ENCODE measurements at places on chromosomes 2 and 18.
A peak's percentile ranks its signal among the peaks of the same experiment; 100 is the strongest.

DNA sequence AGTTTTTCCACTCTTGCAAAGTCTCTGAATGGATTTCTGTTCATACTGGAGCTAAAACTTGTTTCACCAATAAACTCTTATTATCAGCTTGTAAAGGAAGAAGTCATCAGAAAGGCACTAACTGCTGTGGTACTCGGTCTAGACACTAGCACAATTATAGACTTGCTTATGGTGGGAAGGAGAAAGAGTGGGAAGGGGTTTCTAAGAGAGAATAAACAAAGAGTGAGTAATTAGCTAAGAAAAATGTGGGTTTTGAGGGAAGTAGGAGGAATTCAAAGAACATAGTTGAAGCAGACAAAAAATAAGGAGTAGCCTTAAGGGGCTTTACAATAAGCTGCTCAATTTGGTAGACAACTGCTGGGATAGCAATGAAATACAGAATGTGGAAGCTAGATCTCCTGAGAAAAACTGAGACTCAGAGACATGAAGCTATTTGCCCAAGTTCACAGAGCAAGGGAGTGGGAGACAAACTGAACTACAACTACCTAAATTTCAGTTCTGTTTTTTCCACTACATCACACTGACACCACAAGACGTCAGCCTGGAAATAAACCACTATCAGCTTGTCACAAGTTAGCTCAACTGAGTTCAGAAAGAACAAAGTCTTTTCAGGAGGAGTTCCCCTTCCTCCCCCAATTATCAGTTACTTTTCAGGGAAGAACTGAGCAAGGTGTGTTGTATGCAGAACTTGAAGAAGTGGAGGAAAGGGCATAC is 59.7 kb downstream of the MAP4K3 start:
- peak; percentile 73 for DNase-seq

- DNase-seq, result no peak
Observed at GRCh38 chr2:218834685-218835084, 3.1 kb upstream of the PRKAG3 start.

GRCh38 chr18:75317703-75318102 is 107.1 kb downstream of the TSHZ1 start:
- DNase-seq, result no peak

- no peak for DNase-seq
Observed at GRCh38 chr2:120262150-120262549, 9.5 kb downstream of the RALB start.

GRCh38 chr2:194104687-194105086 is 1552.3 kb upstream of the SLC39A10 start:
- no peak for DNase-seq

DNA sequence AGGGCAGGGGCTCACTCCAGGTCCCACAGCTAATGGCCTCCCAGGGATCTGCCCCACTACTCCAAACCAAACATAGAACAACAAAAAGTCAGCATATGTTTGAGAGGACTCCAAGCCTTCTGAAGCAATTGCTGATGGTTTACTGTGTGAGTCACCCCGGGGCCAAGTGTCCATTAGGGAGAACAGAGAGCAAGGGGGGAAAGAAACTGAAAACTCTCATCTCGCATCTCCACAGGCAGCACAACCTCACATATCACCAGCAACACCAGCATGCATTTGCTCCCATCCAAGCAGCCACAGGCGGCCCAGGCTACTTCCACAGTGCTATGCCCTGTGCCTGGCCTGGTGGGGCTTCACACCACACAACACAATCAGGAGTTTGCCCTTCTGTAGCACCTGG is 39.1 kb downstream of the CYRIA start:
- peak; percentile 67 for DNase-seq

- peak; percentile 39 for DNase-seq
Observed at GRCh38 chr18:32552421-32553030, 81.8 kb upstream of the GAREM1 start.

DNA sequence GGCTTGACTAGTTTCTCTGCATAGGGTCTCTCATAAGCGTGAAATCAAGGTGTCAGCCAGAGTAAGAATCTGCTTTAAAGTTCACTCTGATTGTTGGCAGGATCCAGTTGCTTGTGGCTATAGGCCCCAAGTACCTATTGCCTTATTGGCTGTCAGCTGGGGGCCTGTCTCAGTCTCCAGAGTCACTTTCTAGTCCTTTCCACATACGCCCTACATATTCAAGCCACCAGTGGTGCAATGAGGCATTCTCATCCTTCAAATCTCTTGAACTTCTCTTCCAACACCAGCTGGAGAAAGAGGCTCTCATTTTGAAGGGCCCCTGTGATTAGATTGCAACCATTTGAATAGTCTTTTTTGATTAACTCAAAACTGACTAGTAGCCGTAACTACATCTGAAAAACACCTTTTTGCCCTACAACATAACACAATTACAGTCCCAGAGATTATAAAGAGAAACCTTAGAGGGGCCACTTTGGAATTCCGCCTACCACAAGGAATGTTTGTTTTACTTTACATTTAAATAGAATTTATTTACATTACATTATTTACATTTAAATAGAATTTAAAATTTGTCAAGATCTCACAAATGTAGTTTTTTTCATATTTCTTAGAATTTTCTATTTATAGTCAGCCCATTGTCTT is 520.1 kb downstream of the DSC3 start:
- no peak for DNase-seq

GRCh38 chr2:36052819-36053218 is 302.8 kb upstream of the CRIM1 start:
- no peak for DNase-seq

GRCh38 chr2:59046401-59047372 is 805.6 kb upstream of the FANCL start:
- DNase-seq, result no peak

DNA sequence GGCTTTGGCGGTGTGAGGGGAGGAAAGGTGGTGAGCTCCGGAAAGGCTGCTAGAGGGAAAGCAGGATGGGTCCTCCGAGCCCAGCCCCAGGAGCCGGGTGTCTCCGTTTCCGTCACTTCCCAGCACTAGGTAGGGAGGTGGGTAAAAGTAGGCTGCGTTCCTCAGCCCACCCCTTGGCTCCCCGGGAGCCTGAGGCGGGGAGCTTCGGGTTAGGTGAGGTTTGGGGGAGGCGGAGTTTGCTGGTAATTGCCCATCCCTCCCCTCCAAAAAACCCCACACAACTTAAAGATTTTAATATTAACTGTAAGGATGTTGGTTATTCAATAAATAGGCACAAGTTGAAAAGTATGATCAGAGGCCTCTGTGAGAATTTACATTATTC is 552 bp upstream of the ATF2 start:
- no peak for DNase-seq

DNA sequence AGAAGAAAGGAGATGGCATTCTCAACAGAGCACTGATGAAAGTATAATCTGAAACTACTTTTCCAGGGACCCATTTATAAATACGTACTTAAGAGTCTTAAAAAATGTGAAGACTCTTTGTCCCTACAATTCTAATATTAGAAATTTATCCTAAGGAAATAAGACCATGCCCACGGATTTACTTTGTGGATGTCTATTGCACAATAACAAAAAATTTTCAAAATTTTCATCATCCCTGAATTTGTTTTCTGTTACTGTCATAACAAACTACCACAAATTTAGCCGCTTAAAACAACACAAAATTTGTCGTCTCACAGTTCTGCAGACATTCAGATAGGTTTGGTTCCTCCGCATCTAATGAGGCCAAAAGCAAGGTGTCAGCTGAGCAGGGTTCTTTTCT is 182.3 kb upstream of the SMAD7 start:
- no peak for DNase-seq

GRCh38 chr2:215557701-215558100 is 121.8 kb upstream of the FN1 start:
- DNase-seq, result no peak

Measured in astrocyte (in vitro differentiated cells and primary cell).